ENCODE measurements at places on chromosomes 3 and 15. TPM values are rescaled to one million over a fixed set of nuclear protein-coding genes. Genes with fewer than 3 reads are reported as not detected.

GRCh38 chr3:30341851-30342250, 264.6 kb upstream of the TGFBR2 start:
- H3K4me1 ChIP-seq: peaks cover 4% of the 10 kb centered on the region
- H3K27me3 ChIP-seq: no peaks in the 10 kb centered on the region
- H3K4me3 ChIP-seq: no peak overlapping the region
- H3K36me3 ChIP-seq: no peaks in the 10 kb centered on the region
- no peak overlapping the region for H3K27ac ChIP-seq

GRCh38 chr15:41797201-41797944, 23.1 kb downstream of the MAPKBP1 start:
- no peak overlapping the region for H3K4me3 ChIP-seq

DNA sequence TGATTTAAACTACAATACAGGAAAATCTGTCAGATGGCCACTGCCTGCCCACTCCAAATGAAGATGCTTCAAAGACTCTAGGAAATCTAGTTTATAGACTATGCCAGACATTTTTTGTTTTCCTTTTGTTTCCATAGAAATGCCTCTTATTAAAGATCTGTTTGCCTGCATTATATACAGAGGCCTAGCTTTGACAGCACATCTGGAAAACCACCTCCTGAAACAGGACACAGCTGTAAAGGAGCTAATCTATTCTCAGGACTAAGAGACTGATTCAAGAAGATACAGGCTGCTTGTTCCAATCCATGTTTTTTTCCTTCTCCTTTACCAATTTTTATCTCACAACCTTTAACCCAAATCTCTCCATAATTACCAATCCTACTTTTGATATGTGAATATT, 75.3 kb upstream of the STRIT1 start:
- peaks cover 2% of the 10 kb centered on the region for H3K36me3 ChIP-seq
- H3K27ac ChIP-seq: no peak overlapping the region
- H3K4me1 ChIP-seq: peaks cover 2% of the 10 kb centered on the region
- no peak for DNase-seq
- H3K27me3 ChIP-seq: no peaks in the 10 kb centered on the region

CCR1 gene
- 0.11 TPM for total RNA-seq

TRIM42 gene
- not detected for total RNA-seq

MME gene
- 0.93 TPM for total RNA-seq

All from progenitor cell of endocrine pancreas (in vitro differentiated cells).